A549 treated with ZK216348 at 1 μM for 4 hours (cell line): ENCODE measurements at places on chromosomes 3 and 15. TPM values are rescaled to one million over a fixed set of nuclear protein-coding genes. Genes with fewer than 3 reads are reported as not detected.

The NOX5 gene
- total RNA-seq = 0.12 to 0.41 TPM (median 0.26 TPM) in 5 replicates

The TRH gene
- not detected in 5 replicates for total RNA-seq

The WNT7A gene
- 0.05 to 0.48 TPM (median 0.14 TPM) in 5 replicates for total RNA-seq

The PRR20G gene
- total RNA-seq = 0.35 to 0.56 TPM (median 0.44 TPM) in 5 replicates

The GOLGA8J gene
- not detected in 5 replicates for total RNA-seq

The FBXW12 gene
- not detected in 5 replicates for total RNA-seq

The SLC27A2 gene
- 32.0 to 42.0 TPM (median 33.3 TPM) in 5 replicates for total RNA-seq

The KY gene
- total RNA-seq = 0.07 to 0.25 TPM (median 0.20 TPM) in 3 of 5 replicates, not detected in the others

The IGF2BP2 gene
- 11.6 to 14.5 TPM (median 11.8 TPM) in 5 replicates for total RNA-seq

The USP3 gene
- total RNA-seq = 39.7 to 45.7 TPM (median 42.1 TPM) in 5 replicates

The EXD1 gene
- not detected in 5 replicates for total RNA-seq

The ZBBX gene
- total RNA-seq = not detected in 5 replicates

The CALML4 gene
- total RNA-seq = 6.7 to 9.2 TPM (median 8.0 TPM) in 5 replicates

The CCRL2 gene
- 0.14 to 0.42 TPM (median 0.16 TPM) in 3 of 5 replicates, not detected in the others for total RNA-seq

The SNUPN gene
- total RNA-seq = 31.0 to 35.0 TPM (median 33.4 TPM) in 5 replicates

The GPR87 gene
- 1.3 to 3.1 TPM (median 2.0 TPM) in 5 replicates for total RNA-seq

The SATB1 gene
- total RNA-seq = not detected in 5 replicates

The LRTM1 gene
- total RNA-seq = not detected in 5 replicates

The SCG5 gene
- 2.3 to 4.4 TPM (median 2.7 TPM) in 5 replicates for total RNA-seq

The PDIA5 gene
- 25.3 to 29.1 TPM (median 26.6 TPM) in 5 replicates for total RNA-seq

The CAV3 gene
- not detected in 5 replicates for total RNA-seq

The CCR4 gene
- 0.07 to 0.22 TPM in 2 of 5 replicates, not detected in the others for total RNA-seq

The STRIT1 gene
- not detected in 5 replicates for total RNA-seq

The SEMA4B gene
- 65.5 to 114 TPM (median 101 TPM) in 5 replicates for total RNA-seq

The FAM107A gene
- 0.13 TPM in 1 of 5 replicates, not detected in the others for total RNA-seq

The C3orf38 gene
- 14.6 to 20.6 TPM (median 16.4 TPM) in 5 replicates for total RNA-seq

The FSD2 gene
- total RNA-seq = 0.13 TPM in 1 of 5 replicates, not detected in the others

The TRIM59 gene
- 6.0 to 9.5 TPM (median 8.1 TPM) in 5 replicates for total RNA-seq

The SKOR1 gene
- total RNA-seq = 0.05 to 0.08 TPM (median 0.06 TPM) in 4 of 5 replicates, not detected in the other

The FAM81A gene
- 10.6 to 14.8 TPM (median 12.0 TPM) in 5 replicates for total RNA-seq

The SKIL gene
- 17.4 to 33.6 TPM (median 29.7 TPM) in 5 replicates for total RNA-seq

The IMPG2 gene
- 0.04 TPM in 1 of 5 replicates, not detected in the others for total RNA-seq

The TASOR gene
- total RNA-seq = 12.7 to 26.4 TPM (median 22.9 TPM) in 5 replicates

The CFAP100 gene
- not detected in 5 replicates for total RNA-seq

The FAM3D gene
- total RNA-seq = 0.13 TPM in 1 of 5 replicates, not detected in the others

The KIF15 gene
- total RNA-seq = 7.4 to 13.3 TPM (median 9.1 TPM) in 5 replicates
